ENCODE measurements at places on chromosomes 4 and X.

DNA sequence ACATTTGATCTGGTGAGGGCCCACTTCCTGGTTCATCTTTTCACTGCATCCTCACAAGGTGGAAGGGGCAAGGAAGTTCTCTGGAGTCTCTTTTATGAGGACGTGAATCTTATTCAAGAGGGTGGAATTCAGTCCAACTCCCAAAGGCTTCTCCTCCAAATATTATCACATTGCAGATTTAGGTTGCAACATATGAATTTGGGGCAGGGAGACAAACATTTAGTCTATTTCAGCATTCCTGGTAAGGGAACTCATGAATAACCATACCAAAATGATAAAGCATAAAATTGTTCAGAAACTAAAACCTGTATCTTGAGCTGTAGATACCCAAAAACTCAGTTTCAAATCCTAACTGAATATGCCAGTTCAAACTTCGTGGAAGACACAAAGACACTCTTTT lies 246.8 kb downstream of the QDPR start:
- no peak for DNase-seq

DNA sequence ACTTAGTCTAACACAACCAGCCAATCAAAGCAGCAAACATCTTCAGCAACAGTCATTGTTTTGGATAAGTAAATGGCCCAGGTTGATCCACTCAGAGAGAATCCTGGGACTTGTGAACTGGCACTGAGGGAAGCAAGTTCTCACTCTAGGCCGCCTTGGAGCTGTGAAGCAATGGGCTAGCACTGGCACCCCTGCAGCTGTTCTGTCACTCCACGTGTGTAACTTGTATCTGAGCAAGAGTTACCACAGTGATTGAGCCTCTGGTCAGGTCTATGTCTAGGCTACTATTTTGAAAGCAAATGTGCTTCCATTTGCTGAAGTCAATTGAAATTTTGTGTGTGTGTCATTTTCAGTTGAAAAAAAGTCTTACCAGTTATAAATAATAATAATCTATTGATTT lies 57.2 kb upstream of the HS3ST1 start:
- DNase-seq: no peak

GRCh38 chr4:154132406-154132805 lies 343.5 kb upstream of the SFRP2 start:
- no peak for DNase-seq

GRCh38 chr4:185387957-185388356 lies 7.8 kb downstream of the LRP2BP start:
- DNase-seq: no peak

DNA sequence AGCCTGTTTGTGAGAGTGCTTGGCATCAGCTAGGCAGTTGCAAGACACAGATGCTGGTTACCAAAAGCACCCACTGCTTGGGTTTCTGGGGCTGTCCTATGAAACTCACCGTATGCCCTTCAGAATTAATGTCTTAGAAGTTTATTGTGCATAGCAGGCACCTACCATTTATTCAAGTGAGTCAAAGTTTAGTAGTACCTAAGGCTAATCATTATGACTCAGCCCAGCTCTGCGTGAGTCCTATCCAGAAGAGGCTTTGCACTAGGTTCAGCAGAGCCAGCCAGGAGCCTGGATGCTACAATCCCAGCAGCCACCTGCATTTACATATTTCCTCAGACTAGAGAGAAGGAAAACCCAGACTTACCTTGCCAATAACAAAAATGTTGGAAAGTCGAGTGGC lies 4.2 kb downstream of the RPS4X start:
- DNase-seq: no peak

- DNase-seq: no peak
Observed at GRCh38 chrX:71372388-71372787, 6.2 kb downstream of the TAF1 start.

DNA sequence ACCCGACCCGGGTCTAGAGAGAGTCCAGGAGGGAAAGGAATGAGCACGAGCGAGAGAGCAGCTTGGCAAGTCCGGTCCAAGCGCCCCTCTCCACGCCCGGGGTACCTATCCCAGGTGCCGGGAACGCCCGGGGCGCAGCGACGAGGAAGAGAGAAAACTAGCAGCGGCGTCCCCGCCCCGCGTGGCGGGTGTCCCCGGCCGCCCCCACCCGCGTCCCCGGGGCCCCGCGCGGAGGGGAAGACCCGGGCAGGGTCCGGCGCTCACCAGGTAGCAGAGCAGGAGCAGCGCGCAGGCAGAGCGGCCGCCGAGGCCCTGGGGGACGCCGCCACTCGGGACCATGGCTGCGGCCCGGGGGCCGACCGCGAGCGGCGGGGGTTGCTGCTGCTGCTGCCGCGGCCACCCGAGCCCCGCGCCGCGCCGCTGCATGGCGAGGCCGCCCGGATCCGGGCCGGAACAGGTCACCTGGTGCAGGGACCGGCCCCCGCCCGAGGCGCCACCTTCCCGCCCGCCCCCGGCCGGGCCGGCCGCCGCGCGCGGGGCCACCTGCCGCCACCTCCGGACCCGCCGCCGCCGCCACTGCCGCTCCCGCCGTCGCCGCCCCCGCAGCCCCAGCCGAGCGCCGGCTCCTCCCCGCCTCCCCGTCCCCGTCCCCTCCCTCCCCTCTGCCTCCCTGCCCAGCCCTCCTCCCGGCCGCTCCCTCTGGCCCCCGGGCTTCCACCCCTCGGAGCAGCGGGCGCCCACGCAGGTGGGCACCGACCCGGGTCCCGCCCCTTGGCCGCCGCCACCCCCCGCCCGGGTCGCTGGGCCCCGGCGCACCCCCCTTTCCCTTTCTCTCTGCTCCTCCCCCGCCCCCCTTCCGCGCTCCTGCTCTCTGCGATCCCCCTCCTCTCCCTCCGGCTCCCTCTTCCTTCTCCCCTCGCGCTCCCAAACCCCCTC lies at the start of gene SEL1L3:
Gene SEL1L3, minus strand, starts transcription at position 578 of the 936 bp plus-strand sequence. Its CDS starts 152 bp downstream, at position 426.
- DNase-seq: no peak

GRCh38 chr4:144494280-144494679 lies 151.7 kb upstream of the HHIP start:
- no peak for DNase-seq

- no peak for DNase-seq
Observed at GRCh38 chr4:3365326-3365725, 72.5 kb downstream of the RGS12 start.

- DNase-seq: no peak
Observed at GRCh38 chrX:40414335-40414734, 166.4 kb upstream of the ATP6AP2 start.

- DNase-seq: no peak
Observed at GRCh38 chrX:70969635-70970481, 39.0 kb upstream of the SLC7A3 start.

- no peak for DNase-seq
Observed at GRCh38 chr4:66062921-66063320, 392.6 kb upstream of the EPHA5 start.

DNA sequence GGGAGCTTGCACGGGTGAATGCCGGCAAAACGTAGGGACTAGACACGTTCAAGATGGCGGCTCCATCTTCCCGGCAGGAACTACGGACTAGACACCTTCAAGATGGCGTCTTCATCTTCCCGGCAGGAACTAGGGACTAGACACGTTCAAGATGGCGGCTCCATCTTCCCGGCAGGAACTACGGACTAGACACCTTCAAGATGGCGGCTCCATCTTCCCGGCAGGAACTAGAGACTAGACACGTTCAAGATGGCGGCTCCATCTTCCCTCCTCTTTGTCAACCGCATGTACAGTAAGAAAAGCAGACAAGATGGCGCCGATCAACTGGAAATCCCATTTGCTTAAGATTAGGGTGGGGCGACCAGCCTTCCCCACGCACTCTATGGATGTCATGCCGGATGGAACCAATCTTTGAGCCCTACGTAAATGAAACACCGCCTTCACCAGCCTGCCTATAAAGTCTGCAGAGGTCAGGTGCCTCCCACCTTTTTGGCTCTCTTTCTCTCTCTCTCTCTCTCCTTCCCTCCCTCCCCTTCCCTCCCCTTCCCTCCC lies 222.4 kb downstream of the CRLF2 start:
- no peak for DNase-seq

DNA sequence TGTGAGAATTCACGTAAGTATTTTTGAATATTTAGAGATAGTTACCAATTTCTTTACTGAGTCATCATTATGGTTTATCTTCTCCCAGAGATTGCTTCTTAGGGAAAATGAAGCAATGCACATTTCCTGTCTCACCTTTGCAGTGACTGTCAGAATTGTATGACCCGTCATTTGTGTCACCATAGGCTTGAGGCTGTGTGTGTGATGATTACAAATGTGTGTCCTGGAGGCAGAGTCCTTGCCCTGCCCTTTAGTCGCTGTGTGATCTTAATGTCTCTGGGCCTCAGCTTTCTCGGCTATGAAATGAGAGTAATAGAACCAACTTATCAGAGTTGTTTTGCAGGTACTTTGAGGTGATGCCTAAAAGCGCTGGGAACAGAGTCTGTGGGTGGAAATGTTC lies 13.9 kb downstream of the HCCS start:
- no peak for DNase-seq

- no peak for DNase-seq
Observed at GRCh38 chr4:185734214-185734613, 77.8 kb downstream of the SORBS2 start.

DNA sequence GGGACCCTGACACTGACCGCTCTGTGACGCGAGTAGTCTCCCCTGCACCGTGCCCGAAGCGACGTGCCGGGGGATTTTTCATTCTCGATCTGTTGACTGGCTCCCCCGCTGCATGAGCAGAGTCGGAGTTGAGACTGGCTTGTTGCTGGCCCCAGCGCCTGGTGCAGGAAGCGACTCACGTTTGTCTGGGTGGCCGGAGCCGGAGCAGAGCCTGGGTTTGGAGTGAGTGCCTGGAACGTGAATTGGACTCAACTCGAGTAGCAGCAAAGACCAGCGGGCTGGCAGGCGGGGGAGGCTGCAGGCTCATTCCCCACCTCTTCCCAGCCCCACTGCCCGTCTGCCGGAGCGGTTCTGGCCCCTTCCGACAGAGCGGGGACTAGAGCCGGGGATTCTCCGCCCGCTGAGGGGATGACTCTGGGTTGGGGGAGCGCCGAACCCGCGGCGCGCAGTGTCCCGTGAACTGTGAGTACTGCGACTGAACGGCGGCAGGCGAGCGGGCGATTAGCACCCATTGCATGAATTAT lies 554 bp downstream of the PCDH7 start:
- no peak for DNase-seq

DNA sequence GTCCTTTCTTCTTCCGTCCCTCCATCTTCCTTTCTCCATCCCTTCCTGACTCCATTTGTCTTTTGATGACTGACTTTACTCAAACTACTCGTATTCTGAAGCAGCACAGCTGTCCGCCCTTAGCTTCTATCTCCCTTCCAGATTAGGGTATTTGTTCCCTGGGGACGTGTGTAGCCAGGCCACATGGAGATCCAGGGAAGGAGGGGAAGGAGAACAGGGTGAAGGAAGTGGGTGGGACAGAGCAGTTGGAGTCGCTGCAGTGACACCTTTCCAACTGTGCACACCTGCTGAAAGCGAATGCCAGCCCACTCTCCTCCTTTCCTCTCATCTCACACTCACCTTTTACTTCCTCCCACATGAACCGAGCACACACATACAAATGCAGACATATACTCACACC lies 323.8 kb downstream of the DCTD start:
- no peak for DNase-seq

DNA sequence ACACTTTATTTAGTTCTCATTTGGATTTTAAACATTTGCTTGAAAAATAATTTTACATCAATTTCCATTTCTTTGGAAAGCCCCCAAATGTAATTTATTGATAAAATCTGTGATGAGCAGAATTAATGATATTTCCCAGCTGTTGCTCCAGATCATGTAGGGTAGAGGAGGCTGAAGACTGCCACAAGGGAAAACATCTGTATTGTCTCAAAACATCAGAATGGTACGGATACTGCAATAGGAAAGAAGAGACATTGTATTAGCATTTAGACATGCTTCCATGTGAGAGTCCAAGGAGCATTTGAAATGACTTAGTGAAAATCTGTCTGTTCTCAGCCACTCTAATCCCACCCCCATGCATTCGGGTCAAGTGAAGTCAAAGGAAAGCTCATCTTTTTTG lies 14.4 kb downstream of the ADH1A start:
- no peak for DNase-seq

GRCh38 chr4:84167564-84167963 lies 331.5 kb downstream of the NKX6-1 start:
- no peak for DNase-seq

DNA sequence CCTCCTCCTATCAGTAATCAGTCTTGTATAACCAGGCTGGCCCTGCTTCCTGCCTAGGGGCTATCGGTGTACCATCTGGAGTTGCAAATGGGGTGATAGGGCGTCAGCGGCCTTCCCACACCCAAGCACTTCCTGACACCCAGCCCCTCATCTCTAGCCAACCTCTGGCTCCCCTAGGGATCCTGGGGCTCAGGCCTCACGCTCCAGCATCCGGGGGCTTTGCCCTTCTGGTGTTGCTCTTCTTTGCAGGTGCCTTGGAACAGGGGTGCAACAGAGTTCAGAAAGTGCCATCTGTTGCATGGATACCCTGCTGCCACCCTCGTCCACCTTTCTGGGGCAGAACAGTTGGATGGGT lies 4.1 kb downstream of the IL9R start:
- DNase-seq: no peak

- no peak for DNase-seq
Observed at GRCh38 chrX:9765737-9766097, at the start of gene GPR143. GPR143 (minus strand) TSS chrX:9765847; CDS start chrX:9765817, 30 bp downstream.

DNA sequence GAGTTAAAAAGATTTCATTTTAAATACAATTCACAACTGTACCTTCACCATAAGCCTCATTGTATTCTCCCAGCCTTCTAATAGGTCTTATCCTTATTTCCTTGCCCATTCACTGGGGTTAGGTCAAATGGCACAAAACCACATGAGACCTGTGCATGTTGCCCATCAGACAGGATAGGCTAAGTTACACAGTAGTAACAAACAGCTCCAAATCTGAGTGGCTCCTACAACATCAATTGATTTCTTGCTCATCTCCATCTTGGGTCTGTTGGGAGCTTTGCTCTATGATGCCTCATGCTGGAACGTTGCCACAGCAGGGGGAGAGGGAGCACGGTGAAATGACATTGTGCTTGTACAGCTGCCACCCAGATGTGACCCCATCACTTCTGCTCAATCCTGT lies 70.6 kb downstream of the DHX15 start:
- no peak for DNase-seq

DNA sequence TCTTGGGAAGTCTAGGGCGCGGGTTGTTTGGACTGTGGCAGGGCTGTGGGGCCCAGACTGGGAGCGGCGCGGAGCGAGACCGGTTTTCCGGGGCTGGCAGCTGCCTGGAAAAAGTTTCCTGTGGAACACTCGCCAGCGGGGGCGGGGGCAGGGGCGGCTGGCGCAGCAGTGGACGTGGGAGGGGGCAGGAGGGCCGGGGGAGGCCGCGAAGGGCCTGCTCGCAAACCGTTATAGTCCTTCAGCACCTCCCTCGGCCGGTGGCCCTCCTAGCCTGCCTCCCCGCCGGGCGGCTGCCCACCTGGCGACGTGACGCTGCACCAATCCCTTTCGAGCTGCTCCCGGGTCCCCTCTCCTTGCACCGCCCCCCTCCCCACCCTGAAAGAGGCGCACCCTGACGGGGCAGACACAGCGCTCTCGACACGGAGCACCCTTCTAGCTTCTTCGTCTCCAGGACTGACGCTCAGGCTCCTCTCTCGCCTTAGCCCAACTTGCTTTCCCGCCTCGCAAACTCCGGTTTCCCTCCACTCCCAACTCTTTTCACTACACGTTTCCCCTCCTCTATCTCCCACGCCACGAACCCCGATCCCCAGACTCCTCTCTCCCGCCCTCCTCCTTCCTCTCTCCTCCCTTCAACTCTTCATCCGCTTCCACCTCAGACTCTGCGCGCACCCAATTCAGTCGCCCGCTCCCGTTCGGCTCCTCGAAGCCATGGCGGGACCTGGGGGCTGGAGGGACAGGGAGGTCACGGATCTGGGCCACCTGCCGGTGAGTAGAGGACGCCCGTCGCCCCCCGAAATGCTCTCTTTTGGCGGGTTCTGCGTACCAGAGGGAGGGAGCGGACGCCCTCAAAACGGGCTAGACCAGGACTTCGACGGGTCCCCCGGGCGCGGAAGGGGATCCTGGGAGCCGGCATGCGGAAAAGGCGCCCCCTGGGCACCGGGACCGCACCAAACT lies at the start of gene NRK:
Gene NRK, plus strand, starts transcription at position 402 of the 954 bp plus-strand sequence. Its CDS starts 307 bp downstream, at position 709.
- no peak for DNase-seq

All from activated CD8-positive, alpha-beta memory T cell treated with anti-CD3 and anti-CD28 coated beads for 4 hours (primary cell).